NCI-H2227 treated with DMSO at 0.1 percent for 48 hours (cell line): ENCODE measurements at places on chromosomes 11 and 22.

GRCh38 chr22:20061481-20061861, 18.6 kb upstream of the DGCR8 start:
- DNase-seq = no peak

DNA sequence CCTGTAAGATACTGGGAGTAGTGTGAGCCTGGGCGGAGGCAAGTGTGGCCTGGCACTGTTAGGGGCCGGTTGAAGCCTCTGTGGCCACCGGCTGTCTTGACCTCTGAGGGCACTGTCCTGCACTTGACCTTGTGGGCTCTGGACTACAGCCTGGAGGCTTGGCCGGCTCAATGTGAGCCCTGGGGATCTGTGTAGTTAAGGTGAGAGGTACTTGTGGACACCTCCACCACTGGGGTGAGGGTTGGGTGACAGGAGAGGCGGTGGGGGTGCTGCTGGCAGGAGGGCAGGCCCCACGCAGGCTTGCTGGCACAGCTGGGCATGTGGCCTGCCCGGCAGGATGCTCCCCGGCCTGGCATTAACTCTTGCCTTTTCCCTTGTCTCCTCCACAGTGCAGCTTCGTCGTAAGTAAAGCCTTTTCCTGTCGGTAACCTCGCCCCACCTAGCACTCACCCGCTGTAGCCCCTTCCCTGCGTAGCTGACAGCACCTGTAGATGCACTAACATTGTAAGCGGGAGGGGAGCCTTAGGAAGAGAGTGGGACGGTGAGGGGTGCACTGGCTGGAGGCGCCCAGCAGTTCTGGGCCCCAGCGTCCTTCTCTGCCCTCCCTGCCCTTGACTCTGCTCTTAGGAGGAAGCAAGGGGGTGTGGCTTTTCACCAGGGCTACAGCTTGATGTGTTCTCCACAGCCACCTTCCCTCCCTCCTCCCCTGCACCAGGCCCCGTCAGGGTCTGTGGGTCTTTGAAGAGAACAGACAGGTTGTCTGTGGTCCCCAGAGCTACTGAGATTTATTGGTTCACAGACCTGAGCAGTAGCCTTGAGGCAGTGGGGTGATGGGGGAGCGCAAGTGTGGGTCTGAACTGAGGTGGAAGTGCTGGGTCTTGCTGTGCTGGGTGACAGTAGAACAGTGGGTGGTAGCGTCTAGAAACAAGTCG, 17.6 kb downstream of the INCENP start:
- DNase-seq = no peak

- DNase-seq = no peak
Observed at GRCh38 chr22:23008896-23009295, 61.4 kb upstream of the GNAZ start.

DNA sequence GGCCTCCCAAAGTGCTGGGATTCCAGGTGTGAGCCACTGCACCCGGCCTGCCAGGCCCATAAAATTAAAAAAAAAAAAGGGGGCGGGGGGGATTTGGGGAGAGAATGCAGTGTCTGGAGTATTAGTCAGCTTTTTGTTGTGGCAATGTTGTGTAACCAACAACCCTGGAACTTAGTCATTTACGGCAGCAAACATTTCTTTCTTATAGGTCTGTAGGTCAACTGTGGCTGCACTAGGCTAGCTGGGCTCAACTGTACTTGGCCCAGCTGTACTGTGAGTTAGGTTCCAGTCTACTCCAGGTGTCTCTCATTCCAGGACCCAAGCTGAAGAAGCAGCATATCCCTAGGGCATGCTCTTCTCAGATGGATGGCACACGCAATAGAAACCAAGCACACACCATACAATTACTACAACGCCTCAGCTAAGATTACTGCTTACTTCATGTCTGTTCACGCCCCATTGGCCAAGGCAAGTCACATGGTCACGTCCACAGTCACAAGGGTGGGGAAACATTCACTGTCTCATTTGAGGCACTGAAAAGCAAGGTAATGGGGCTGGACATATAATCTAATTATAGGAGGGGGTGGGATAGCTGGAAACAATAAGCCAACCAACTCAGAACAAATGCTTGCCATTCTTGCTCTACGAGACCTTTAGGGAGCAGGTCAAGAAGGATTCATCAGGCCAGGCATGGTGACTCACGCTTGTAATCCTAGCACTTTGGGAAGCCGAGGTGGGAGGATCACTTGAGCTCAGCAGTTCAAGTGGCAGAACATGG, 10.4 kb upstream of the SPINDOC start:
- peak; percentile 83 for DNase-seq

- DNase-seq = no peak
Observed at GRCh38 chr11:19918302-19919049, 205.8 kb downstream of the NAV2 start.

DNA sequence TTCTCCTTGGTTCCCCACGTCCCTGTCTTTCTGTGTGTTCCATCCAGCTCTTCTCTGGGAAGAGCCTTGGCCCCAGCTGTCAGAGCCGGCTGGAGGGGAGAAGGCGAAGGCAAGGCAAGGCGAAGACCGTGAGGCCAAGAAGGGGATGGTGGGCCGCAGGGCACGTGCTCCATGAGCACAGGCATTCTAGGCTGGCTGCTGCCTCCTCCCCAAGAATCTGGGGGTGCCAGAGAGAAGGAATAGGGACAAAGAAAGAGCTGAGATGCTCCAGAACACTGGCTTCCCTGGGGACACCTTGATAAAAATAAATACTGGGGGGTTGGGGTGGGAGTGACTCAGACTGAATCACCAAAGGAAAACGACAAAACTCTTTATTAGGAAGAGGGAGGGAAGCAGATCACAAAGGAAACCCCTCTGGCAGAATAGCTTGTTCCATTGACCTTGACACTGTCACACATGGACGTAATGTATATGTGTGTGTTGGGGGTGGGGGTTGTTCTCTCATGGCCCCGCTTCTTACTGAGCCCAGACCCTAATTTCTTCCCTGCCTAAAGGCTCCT, 52.5 kb downstream of the NECTIN1 start:
- no peak for DNase-seq

DNA sequence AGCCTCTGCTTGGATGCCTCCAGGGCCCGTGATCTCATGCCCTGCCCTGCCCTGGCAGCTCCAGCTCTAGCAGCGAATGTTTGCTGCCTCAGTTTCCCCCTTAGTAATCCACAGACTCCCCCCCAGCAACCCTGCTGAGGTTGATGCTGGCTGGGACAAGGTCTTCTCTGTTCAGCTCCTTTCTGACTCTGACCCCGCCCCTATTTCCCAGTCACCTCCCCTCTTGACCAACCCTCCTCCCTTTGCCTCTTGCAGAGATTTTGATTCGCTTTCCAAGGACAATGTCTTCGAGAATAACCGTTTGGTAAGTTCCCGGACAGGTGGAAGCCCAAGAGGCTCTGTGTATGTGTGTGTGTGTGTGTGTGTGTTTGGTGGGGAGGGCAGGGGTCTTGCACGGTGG, 5.6 kb downstream of the MICALL1 start:
- no peak for DNase-seq

- no peak for DNase-seq
Observed at GRCh38 chr11:95091663-95092180, 2.1 kb downstream of the ENDOD1 start.

DNA sequence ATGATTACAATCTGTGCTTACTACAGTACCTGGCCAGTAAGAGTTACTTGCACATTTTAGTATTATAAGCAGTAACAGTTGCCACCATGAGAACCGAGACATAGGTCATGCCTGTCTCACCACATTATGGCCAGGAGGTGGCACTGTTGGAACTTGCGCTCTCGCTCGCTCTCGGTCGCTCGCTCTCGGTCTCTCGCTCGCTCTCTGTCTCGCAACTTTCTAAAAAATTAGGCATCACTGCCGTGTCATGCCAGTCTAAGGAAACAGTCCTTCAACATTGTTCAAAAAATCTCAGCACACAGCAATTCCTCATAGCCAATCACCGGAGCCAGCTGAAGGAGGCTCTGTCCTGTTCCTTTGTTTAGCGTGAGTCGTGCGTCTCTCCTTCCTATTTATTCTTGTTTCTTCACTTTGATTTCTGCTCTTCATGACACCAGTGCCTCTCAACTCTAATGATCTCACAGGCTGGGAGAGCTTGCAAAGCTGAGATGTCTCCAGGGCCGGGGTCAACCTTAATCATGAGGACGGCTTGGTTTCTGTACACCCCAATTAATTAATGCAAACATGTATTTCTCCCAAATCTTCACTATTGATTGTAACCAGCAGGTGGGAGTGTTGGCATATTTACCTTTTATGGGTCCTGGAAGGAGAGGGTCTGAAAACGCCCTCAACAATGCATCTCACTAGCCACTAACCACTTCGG, 6.3 kb upstream of the ADAMTS8 start:
- peak; percentile 76 for DNase-seq

- DNase-seq = no peak
Observed at GRCh38 chr11:129291546-129291945, 84.1 kb upstream of the BARX2 start.

GRCh38 chr22:50209893-50210292, 9.1 kb downstream of the SELENOO start:
- no peak for DNase-seq

GRCh38 chr11:128701936-128702335, 8.1 kb downstream of the FLI1 start:
- DNase-seq = no peak

GRCh38 chr11:118670063-118670462, 9.4 kb downstream of the TREH start:
- no peak for DNase-seq

DNA sequence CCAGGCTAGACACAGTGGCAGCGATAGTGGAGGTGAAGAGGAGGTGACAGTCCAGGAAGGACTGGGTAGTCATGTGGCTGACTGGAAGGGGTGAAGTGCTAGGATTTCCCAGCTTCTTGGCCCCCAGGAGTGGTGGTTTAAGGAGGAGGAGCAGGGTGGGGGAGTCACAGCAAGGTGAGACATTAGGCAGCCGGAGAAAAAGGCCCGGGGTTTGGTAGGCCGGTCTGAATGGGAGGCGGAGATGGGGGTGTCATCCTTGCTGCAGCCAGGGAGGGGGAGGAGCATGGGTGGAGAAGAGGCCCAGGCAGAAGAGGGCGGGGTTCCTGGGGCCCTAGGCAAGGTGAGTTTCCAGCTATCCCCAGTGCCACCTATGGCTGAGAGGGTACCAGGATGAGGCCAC, 6.1 kb downstream of the SIPA1 start:
- no peak for DNase-seq

GRCh38 chr11:96141626-96142025, 201.4 kb downstream of the MAML2 start:
- DNase-seq = no peak

GRCh38 chr11:104433751-104434150, 269.8 kb upstream of the PDGFD start:
- no peak for DNase-seq

- no peak for DNase-seq
Observed at GRCh38 chr11:128738942-128739341, 45.1 kb downstream of the FLI1 start.

- DNase-seq = no peak
Observed at GRCh38 chr22:43128928-43129424, 14.2 kb downstream of the MCAT start.

- no peak for DNase-seq
Observed at GRCh38 chr11:15836795-15837194, 519.6 kb downstream of the SOX6 start.

- no peak for DNase-seq
Observed at GRCh38 chr22:28442711-28443525, 236.7 kb downstream of the TTC28 start.

DNA sequence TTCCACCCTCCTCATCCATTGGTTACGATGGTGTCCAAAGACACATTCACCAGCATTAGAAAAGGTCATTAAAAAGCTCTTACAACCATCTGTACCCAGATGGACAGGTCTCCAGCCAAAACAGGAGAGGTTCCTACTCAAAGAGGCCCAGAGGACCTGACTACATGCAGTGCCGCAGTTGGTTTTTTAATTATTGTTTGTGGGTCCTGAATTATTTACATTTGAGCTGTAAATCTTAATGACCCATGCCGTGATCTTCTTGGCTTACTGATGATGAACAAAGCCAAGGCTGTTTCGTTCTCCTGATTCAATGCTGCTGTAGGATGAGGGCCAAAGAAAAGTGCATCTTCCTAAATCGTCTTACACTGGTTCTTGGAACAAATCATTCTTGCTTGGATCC, 83.7 kb downstream of the CADM1 start:
- no peak for DNase-seq

DNA sequence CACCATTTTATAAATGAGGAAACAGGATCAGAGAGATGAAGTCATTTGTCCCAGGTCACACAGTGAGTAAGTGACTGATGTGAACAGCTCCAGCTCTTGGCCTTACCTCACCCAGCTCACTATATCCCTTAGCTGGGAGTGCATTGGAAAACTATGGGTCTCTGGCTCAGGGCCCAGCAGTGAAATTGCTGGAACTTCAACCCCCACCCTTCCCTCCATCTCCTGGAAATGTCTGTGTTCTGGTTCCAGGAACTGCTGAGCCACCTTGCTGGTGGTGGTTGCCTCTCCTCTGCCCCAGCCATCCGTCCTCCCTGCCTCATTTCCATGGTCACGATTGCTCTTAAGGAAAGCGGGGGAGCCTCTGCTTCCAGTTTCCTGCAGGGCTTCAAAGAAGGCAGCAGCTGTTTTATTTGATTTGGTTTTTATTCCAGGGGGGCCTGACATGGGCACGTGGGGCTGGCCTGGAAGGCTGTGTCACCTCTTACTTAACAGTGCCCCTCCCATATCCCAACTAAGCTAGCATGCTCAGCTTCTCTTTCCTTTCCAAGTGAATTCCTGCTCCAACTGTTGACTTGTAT, 46.2 kb upstream of the CSTF3 start:
- no peak for DNase-seq

DNA sequence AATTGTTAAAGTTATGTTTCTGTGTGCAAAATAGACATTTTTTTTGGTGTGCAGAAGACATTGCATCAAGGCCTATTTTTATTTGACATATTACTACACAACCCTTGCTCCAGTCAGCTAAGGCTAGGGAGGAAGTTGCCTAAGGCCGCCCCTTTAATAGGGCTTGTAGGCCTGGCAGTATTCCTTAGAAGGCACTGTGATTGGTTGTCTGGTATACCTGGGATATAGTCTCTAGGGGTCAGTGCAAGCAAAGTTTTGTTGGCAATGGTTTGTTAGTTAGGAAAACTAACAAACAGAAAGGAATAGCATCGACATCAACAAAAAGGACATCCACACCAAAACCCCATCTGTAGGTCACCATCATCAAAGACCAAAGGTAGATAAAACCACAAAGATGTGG, 16.9 kb downstream of the CCDC15 start:
- DNase-seq = no peak

DNA sequence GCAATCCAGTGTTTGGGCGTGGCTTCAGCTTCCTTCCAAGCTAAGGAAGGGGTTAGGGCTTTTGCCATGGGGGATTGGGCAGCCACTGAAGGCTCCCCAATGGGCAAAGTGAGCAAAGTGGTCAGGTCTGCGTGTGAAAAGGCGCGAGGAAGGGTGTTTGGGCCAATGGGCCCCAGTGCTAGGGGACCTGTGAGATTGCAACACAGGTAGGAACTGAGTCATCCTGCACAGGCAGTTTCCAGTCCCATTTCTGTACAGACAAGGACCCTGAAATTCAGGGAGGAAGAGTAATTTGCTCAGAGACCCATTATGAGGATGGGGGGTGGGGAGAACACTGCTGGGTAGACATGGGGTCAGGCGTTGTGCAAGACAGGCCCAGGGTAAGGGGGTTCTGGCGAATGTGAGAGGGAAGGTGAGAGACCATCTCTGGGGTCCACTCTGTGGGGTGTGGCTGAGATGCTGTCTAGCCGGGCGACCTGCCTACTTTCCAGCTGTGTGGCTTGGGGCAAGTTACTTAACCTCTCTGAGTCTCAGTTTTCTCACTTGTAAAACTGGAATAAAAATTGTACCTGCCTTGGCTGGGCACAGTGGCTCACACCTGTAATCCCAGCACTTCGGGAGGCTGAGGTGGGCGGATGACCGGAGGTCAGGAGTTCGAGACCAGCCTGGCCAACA, 7.3 kb downstream of the CCDC88B start:
- no peak for DNase-seq

GRCh38 chr11:69173925-69174581, 18.3 kb downstream of the SMIM38 start:
- DNase-seq = no peak
